ENCODE measurements at places on chromosomes 6 and 20.

- no peak for DNase-seq
Observed at GRCh38 chr6:68233623-68234022, 401.5 kb upstream of the ADGRB3 start.

GRCh38 chr6:122454673-122455072, 16.9 kb downstream of the SERINC1 start:
- DNase-seq: no peak

GRCh38 chr20:24257171-24257570, 212.3 kb upstream of the SYNDIG1 start:
- no peak for DNase-seq

- no peak for DNase-seq
Observed at GRCh38 chr6:132456700-132457143, 55.4 kb upstream of the MOXD1 start.

DNA sequence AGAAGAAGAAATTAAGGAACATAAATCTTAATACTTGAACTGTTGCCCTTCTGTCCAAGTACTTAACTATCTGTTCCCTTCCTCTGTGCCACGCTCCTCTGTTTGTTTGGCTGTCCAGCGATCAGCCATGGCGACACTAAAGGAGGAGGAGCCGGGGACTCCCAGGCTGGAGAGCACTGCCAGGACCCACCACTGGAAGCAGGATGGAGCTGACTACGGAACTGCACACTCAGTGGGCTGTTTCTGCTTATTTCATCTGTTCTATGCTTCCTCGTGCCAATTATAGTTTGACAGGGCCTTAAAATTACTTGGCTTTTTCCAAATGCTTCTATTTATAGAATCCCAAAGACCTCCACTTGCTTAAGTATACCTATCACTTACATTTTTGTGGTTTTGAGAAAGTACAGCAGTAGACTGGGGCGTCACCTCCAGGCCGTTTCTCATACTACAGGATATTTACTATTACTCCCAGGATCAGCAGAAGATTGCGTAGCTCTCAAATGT, 17.1 kb downstream of the IRF4 start:
- DNase-seq: no peak

GRCh38 chr6:85810558-85810957, 167.9 kb upstream of the SYNCRIP start:
- DNase-seq: no peak

DNA sequence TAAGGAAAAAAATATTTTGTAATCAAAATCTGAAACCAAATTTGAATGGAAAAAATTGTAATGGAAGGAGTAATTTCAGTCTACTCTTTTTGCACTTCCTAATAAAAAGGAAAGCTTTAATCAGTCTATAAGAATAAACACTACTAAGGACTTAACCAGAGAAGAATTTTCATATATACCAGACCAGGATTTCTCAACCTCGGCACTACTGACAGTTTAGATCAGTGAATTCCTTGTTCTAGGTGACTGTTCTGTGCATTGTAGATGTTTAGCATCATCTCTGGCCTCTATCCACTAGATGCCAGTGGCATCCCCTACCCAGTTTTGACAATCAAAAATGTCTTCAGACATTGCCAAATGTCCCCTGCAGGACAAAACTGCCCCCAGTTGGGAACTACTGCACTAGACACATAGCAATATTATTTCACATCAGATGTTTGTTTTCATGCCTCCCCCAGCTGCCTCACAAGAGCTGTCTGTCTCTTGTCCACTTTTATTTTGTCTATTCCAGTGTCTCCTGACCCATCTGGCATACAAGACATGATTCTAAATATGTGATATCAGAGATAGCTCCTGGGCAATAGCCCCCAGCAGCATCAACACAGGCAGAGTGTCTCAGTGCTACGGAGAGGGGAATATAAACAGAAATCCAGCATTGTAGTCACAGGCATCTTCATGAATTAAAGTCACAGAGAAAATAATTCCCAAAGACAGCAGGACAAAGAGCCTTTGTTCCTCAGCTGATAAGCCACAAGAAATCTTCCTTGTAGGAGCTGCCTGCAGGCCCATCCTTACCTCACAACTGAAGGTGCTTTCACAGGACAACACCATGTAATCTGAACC, 27.0 kb downstream of the DNAAF9 start:
- no peak for DNase-seq

All from stimulated activated CD8-positive, alpha-beta memory T cell treated with anti-CD3 and anti-CD28 coated beads, Interleukin-15, amount 100 ng/mL, for 4 hours (primary cell).